ENCODE measurements at places on chromosomes 3 and 15.
A peak's percentile ranks its signal among the peaks of the same experiment; 100 is the strongest.

DNA sequence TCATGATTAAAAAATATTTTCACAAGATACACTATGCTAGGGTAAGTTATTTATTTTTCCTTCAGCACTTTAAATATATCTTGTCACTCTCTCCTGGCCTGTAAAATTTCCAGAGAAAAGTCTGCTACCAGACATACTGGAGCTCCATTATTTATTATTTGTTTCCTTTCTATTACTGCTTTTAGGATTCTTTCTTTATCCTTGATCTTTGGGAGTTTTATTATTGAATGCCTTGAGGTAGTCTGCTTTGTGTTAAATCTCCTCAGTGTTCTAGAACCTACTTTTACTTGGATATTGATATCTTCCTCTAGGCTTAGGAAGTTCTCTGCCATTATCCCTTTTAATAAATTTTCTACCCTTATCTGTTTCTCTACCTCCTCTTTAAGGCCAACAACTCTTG, 142.0 kb upstream of the TGFBR2 start:
- DNase-seq = no peak

DNA sequence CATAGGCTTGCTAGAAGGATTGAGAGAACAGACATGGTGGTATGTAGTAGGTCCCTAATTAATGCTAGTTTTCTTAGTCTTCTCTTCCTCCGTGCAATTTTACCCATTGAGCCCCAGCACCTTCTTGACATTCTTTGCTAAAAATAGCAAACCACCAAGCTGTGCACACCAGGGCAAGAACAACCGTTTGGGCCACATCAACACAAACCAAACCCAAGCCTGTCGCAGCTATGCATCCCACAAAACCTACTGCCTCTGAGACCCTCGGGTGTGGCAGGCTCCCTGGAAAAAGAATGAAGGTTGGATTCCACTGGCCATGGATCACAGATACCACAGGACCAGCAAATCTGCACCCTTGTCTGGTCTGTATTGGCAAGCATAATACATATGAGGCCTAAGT, 27.1 kb downstream of the HEG1 start:
- no peak for DNase-seq

GRCh38 chr3:71989165-71989564, 204.2 kb upstream of the PROK2 start:
- peak; percentile 39 for DNase-seq

GRCh38 chr3:136954251-136954650, 3.5 kb upstream of the IL20RB start:
- DNase-seq = peak; percentile 7

DNA sequence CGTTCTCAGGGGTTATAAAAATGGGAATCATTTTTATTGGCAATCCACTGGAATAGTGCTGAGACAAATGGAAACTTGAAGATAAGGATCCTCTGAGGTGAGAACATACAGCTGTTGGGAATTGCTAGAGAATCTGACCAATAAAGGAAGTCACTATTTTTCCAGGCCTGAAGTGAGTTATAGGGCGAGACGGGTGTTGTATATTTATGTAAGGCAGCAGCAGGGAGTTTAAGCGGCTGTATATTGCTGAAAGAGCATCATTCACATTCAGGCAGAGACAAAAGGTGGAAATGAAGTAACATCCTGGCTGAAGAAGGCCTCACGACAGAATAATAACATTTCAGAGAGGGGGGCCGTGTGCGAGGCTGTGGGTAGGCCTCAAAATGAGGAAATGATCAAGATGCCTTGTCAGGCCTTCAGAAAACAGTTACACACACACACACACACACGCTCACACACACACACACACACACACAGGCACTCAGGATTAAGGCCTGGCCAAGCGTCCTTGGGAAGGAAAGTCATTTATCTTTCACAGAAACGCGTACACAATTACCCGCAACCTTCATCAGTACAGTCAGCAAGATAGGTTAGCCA, 964.9 kb upstream of the NR2F2 start:
- peak; percentile 17 for DNase-seq

DNA sequence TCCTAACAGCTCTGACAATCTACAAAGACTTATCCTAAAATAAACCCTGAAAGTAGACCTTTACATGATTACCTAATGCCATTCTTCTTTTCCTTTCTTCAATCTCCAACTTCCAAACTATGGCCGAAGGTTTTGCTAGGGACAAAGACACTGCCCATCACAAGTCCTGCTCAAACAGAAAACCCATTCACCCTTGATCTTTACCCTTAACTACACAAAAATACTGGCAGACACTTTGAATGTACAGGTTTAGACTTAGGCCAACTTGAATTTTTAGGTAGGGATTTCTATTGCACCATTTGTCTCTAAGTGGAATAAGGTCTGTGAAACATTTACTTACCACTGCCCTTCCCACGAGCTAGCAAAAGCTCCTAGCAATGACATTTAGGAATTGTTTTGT, 64.6 kb downstream of the TMEM212 start:
- DNase-seq = no peak

- no peak for DNase-seq
These were observed 147.7 kb upstream of the ICE2 start for GRCh38 chr15:60626669-60627068.

- DNase-seq = peak; percentile 39
These were observed 160.7 kb downstream of the STAC start for GRCh38 chr3:36540888-36541518.

DNA sequence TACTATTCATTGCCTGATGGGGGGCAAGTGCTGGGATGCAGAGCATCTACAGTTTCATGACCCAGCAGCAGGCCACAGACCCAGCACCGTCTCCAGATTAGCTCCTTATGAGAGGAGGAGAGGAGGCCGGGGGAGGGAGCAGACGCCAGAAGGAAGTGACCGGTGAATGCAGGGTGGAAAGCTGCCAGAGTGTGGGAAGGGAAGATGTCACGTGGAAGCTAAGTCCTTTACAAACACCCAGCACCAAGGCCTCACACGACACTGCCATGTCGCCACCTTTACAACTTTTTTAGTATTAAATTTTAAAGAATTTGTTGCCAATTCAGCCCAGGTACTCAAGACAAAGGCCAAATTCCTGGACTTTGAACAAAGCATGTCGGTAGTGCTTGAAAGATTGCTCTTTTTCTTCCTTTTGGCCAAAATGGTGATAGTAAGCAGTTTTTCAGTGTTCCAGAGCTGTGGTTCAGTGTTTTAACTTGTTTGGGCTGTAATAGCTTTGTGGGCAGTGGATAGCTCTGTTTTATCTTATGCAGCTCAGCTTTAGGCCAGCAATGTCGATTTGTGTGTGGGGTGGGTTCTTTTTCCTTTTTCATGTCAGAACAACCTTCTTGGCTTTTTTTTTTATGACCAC, 58.2 kb downstream of the ZBTB38 start:
- peak; percentile 65 for DNase-seq

DNA sequence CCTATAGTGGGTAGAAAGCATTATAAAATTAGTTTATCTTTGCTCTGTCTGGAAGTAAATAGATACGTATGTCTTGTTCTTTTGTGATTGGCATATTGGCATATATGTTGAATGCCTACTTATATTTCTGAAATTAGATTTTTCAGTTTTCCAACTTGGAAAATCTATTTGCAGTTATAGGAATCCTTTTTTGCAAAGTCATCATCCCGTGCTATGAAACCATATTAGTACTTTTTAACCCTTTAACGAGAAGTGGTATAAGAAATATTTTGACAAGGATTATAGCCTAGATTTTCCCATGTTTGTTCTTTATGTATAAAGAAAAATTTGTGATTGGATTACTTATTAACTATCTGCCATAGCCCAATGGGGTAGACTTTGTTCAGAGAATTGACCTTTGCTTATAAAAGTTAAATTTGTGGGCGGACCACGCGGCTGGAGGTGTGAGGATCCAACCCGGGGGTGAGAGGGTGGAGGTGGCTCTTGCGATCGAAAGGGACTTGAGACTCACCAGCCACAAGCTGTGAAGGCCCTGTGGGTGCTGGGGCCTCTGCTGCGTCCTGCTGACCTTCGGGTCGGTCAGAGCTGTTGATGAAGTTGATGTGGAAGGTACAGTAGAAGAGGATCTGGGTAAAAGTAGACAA, 5.9 kb downstream of the LRRC28 start:
- no peak for DNase-seq

DNA sequence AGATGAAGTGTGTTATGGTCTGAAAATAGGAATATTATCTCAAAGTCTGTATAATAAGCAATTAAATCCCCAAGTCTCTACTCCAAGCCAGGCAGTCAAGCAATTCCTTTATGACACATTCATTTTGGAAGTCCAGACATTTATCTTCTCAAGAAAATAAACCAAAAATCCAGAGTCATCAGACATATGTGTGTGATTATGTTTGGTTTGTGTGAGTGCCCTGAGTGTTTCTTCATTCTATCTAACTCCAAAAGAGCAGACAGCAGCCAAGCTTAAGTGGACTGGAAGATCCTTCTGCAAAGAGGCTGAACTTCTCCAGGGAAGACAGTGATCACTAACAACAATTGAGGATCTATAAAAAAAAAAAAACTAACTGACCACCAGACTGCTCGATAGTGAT, 239.8 kb downstream of the STAG1 start:
- DNase-seq = peak; percentile 73

DNA sequence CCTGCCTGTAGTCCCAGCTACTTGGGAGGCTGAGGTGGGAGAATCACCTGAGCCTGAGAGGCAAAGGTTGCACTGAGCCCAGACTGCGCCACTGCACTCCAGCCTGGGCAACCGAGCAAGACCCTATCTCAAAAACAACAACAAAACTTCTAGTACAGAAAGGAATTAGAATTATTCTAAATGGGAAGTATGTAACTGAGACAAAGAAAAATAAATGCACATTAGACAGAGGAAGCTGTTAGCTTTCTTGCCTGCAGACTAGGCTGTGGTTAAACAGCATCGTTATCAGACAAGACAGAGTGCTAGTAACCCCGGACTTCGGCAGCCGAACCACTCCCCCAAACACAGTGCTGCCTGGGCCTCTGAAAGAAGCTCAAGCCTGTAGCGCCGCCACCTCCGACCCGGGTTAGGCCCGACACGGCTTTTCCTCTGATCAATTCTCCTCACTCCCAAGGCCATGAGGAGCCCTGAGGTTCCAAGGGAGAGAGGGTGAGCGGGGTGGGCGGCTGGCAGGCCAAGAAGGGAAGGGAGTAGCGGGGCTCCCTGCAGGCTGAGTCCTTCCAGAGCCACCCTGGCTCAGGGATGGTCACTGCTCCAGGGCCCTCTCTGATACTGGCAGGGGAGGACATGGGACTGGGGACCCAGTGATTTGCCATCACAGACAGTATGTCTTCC, 44.8 kb upstream of the MUC4 start:
- DNase-seq = no peak
